ENCODE measurements at places on chromosomes 1 and 21. TPM values are rescaled to one million over a fixed set of nuclear protein-coding genes. Genes with fewer than 3 reads are reported as not detected.
A peak's percentile ranks its signal among the peaks of the same experiment; 100 is the strongest.

GRCh38 chr1:172781513-172782140, 122.7 kb downstream of the FASLG start:
- DNase-seq = no peak

DNA sequence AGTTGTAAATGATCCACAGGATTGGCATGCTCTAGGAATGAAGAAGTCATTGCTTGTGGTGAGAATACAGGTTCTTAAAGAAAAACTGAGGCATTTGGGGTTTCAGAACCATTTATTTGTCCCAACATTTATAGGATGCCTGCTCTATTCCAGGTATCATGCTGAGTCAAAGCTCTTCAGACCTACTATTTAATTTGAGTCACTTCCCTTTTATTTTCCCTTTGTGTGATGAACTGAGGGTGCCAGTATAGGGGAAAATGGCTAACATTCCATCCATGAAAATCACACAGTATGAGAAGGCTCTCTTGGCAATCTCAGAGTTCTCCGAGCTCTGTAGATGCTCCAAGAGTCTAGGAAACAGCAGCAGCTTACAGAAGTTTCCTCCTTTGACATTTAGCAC, 110.4 kb downstream of the RNF220 start:
- no peak for DNase-seq

COL8A2 gene
- 3.4 TPM for total RNA-seq

SLAMF9 gene
- not detected for total RNA-seq

L1TD1 gene
- total RNA-seq = 0.16 TPM

DNA sequence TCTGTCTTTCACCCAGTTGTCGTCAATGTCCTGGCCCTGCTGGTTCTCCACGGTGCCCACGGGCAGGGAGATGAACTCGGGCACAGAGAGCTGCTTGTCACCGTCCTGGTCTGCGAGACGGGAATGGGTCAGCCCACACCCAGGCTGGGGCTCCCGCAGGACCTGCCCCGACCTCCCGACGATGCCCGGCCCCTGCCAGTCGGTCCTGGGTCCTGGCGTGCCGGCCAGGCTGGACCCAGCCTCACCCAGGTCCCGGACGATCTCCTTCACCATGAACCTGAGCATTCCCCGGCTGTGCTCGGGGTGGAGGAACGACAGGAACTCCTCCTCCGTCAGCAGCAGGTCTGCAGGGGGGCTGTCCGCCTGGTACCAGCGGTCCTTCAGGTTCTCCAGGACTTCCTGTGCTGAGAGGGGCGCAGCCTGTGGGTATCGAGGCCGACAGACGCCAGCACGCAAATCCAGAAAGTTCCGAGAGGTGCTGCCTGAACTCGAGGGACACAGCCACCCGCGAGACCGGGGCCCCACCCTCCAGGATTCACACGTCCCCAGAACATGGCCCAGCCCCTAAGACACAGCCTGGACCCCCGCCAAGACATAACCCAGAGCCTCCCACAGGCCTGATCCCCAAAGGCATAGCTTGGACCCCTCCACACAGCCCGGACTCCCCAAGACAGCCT, 4.7 kb upstream of the TNFRSF4 start:
- DNase-seq = no peak

DNA sequence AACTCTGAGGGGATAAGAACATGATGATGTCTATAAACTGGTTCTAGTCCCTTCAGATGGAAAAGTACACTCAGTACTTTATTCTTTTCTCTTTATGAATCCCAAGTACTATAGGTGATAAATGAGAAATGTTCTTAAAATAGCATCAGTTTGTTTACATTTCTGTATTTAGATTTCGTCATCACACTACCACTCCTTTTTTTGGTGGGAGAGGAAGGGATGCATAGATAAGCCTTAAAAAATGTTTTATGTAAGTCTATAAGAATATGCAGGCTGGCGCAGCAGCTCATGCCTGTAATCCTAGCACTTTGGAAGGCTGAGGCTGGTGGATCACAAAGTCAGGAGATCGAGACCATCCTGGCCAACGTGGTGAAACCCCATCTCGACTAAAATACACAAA, 144.8 kb downstream of the USP25 start:
- DNase-seq = no peak

GRCh38 chr1:1115136-1115785, 628 bp downstream of the C1orf159 start:
- no peak for DNase-seq

DNA sequence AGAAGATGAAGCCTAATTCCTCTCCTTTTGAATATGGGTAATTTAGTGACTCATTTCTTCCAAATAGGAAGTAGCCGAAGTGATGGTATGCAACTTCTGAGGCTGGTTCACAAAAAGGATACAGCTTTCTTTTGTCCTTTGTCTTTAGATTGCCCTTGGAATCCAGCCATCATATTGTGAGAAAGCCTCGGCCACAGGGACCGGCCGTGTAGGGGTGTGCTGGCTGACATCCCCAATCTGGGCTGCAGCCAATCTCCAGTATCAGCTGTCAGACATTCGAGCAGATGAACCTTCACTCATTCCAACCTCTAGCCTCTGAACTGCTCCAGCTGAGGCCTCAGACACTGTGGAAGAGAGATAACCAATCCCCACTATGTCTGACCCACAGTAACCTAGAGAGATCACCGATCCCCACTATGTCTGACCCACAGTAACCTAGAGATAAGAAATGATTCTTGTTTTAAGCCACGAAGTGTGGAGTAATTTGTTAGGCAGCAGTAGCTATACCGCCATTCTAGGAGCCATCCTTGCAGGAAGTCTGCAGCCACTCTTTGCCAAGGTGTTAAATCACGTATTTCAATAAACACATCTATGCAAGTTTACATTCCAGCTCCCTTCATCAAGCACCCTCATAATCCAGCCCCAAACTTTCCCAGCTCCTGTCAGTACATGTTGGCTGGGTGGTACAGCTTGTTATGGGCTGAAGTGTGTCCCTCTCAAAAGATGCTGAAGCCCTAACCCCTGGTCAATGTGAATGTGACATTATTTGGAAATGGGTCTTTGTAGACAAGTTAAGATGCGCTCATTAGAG, 2.9 kb upstream of the DIP2A start:
- DNase-seq = no peak

OR2L2 gene
- not detected for total RNA-seq

PGLYRP3 gene
- total RNA-seq = not detected

- peak; percentile 61 for DNase-seq
These were observed 512 bp downstream of the PIAS3 start for GRCh38 chr1:145858238-145858900.

DNA sequence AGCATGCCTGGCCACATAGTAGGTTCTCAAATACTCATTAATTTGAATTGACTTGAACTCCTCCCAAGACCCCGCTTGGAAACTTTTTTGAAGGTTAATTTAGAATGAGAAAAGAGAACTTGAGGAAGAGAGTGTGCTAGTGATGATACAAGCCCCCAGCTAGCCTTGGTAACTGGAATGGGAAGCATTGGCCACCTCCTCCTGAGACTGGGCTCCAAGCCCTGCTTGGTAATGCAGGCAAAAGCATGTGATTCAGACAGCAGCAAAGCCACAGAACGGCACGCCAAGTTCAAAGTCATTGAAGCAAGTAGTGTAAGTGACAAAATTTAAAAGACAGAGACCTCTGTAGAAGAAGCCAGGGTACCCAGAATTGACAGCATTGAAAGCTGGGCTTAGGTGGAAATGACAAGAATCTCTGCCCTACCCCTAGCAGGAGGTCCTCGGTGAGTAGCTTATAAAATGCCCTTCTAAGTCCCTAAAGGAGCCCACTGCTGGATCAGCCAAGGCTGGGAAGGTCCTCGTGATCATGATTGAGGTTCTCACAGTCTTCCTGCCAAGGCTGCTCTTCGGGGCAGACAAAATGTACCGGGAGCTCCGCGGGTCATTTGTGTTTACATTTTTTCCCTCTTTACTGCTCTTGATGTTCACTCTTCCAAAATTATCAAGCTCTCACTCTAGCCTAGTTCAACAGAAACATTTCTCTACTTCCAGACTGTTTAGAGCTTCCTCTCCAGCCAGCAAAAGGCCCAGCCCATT, 99.4 kb downstream of the TSEN15 start:
- no peak for DNase-seq

Data from breast epithelium (tissue), 4 donors.